ENCODE measurements at places on chromosomes 7 and 10.

DNA sequence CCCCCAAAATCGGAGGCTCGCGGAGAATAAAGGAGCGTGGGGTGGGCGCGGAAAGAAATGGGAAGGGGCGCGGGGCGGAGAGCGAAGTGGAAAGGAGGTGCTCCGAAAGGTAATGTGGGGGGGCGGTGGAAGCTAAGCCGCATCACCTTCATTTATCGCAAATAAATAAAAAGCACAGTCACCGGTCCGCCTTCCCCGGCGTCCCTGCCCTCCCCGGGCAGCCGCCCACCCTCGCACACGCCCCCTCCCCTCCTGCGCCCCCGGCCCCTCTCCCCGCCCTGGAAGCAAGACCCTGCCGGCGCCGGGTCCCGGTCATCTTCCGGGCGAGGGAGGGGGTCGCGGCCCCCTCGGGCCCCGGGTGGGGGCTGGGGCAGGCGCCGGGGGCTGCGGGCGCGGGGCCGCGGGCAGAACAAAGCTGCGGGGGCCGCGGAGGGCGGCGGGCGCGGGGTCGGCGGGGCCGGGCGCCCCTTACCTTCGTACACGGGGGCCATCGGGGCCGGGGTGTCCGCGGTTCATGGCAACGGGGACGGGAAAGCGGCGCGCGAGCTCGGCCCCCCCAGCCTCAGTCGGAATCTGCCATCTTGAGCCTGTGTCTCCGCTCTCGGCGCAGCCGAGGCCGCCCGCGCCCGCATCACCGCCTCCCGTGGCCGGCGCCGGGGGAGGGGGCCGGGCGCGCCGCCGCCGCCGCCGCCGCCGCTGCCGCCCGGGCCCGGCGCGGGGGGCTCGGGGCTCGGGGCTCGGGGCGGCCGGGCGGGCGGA is 486 bp downstream of the HIPK2 start:
- peak; percentile 49 for DNase-seq

GRCh38 chr7:78095549-78095948 is 297.0 kb downstream of the PHTF2 start:
- DNase-seq: no peak

GRCh38 chr7:135333946-135334345 is 100.3 kb downstream of the STRA8 start:
- no peak for DNase-seq

- no peak for DNase-seq
These were observed 150.4 kb downstream of the PDE1C start for GRCh38 chr7:31919678-31920369.
